ENCODE measurements at places on chromosomes 2 and 18.

DNA sequence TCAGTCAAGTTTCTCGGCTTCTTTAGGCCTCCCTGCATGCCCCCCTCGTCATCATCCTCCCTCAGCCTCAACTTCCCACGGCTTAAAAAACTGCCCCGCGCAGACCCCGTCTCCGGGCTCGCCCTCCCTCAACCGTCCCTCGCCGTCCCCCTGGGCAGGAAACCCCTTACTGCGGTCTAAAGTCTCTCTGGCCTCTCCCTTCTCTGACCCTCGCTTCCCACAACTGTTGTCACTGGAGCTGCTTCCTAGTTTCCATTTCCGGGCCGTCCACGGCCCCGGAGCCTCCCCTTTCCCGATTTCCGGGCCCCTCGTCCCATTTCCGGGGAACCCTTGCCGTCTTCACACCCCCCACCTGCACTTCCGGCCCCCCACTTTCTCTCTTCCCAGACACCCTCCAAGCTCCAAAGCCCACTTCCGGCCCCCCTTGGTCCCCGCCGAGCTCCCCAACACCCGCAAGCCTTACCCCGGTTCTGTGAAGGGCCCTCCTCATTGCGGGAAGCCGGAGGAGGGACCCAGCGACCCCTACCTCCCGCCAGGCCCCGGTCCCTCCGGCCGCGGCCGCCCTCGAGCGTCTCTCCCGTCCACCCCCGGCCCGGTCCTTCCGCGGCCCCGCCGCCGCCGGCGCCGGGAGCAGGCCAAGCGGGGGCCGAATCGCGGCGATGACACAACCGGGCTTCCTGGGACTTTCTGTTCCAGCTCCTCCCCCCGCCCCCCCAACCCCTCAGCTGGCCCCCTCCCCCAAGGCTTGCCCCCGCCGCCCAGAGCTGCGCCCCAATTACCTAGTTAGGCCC is 513 bp downstream of the TRIP12 start:
- peak; percentile 61 for DNase-seq

DNA sequence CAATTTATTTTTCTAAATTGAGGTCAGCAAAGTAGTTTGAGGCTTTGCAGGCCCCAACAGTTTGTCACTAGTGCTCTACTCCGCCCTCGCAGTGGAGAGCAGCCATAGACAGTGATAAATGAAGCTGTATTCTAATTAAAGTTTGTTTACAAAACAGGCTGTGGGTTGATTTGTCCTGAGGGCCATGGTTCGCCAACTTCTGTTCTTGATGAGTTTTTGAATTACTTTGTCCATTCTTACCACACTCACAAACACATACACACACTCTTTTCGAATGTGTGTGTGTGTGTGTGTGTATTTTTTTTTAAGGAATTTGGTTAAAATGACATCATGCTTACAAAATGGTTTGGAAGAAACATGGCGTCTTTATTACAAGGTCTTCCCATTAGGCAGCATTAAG is 68.6 kb downstream of the MTCL1 start:
- DNase-seq, result no peak

DNA sequence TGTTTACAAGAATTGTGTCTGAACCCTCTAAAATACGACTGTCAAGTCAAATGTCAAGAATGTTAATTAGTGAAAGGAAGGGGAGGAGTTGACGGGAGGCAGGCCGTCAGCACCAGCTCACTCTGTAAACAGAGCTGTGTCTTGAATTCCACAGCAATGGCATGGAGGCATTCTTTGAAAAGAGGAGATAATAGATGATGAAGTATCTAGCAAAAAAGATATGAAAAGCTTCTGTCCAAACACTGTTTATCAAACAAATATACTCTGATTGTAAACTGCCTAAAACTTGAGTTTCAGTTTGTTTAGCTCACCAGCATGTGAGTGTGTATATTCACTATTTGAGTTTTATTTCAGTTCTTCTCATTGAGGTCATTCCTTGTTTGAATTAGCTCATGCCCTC is 94.7 kb upstream of the CDC42EP3 start:
- DNase-seq, result peak; percentile 73

DNA sequence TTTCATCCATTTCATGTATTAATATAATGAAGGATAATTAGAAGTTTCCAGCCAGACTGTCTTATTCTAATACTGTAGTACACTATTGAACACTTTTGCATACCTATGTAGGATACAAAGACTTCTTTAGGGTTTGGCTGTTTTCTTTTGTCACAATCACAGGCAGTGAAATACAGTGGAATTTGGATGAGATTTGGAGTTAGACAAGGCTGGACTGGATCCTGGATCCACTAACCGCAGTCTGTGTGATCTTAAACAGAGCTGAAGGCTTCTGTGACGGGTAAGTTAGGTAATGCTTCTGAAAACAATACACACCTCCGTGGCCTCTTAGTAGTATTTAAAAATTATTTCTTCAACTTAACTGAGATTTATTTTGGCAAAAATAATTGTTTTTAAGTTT is 1128.6 kb upstream of the CDH2 start:
- no peak for DNase-seq

- DNase-seq, result no peak
Observed at GRCh38 chr18:35164133-35164532, 76.7 kb upstream of the ZNF397 start.

GRCh38 chr2:138707392-138708074 is 72.7 kb downstream of the NXPH2 start:
- peak; percentile 89 for DNase-seq

GRCh38 chr2:162242586-162243280 is 512 bp downstream of the FAP start:
- DNase-seq, result peak; percentile 93

- DNase-seq, result peak; percentile 32
Observed at GRCh38 chr2:70779491-70779890, 11.0 kb downstream of the FIGLA start.

- DNase-seq, result no peak
Observed at GRCh38 chr2:163462993-163463392, 272.8 kb downstream of the FIGN start.

- DNase-seq, result no peak
Observed at GRCh38 chr2:45605116-45605515, 6.0 kb downstream of the SRBD1 start.

GRCh38 chr2:40353231-40353630 is 98.7 kb downstream of the SLC8A1 start:
- no peak for DNase-seq

GRCh38 chr2:3450385-3451010 is 68.8 kb downstream of the ADI1 start:
- no peak for DNase-seq

GRCh38 chr2:241540771-241541561 is 17.6 kb upstream of the BOK start:
- peak; percentile 40 for DNase-seq

DNA sequence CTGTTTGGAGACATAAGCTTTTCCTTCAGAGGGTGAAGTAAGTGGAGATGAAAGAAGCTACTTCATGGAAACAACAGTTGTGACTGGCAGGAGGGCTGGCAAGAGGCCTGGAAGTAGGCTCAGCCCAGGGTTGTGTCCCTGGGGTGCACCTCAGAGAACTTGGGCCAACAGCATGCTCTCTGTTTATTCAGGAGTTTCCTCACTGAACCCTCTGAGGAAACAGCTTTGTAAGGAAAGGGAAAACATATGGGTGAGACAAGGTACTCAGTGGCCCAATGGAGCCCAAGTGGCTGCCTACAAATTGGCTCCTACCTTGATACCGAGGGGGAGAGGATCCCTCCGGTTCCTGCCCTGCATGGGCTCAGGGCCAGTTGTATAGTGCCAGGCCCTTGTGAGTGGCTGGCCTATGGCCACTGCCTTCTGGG is 115.5 kb upstream of the ITGA6 start:
- no peak for DNase-seq

- peak; percentile 19 for DNase-seq
Observed at GRCh38 chr2:169945515-169945914, 118.3 kb downstream of the UBR3 start.

- DNase-seq, result no peak
Observed at GRCh38 chr18:54612237-54612636, 21.2 kb downstream of the DYNAP start.

DNA sequence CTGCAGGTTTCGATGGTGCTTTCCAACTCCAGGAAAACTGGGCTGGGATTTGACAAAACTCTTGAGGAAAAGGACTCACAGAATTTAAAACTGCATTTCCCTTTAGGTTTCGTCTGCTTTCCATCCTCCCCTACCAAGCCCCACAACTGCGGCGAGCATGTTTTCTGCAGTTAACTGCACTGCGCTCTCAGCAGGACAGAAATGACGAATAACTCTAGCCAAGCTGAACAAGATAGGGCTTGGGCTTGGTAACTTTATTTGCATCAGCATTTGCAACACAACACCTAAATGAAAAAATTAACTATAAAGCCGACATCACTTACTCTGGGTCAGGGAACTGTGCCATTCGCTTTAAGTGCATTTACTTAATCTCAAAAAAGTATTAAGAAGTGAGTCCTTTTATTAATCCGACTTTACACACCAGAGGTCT is 669 bp upstream of the PIKFYVE start:
- peak; percentile 46 for DNase-seq

- DNase-seq, result no peak
Observed at GRCh38 chr2:55146263-55146662, 85.8 kb downstream of the CLHC1 start.

DNA sequence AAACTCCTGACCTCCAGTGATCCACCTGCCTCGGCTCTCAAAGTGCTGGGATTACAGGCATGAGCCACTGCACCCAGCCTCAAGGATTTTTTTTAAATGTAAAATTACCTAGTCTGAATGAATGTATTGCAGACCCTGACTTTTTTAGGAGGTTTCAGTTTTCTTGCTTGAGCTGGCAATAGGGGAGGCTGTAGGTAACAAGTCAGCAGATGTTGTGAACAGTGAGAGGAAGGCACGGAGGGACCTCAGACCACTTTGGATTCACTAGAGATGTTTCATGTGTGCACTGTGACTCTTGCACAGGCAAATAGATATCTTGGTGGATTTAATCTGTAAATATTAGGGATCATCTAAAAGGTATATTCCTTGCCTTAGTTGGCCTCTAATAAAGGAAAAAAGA is 6.4 kb downstream of the NDUFV2 start:
- DNase-seq, result no peak

GRCh38 chr2:15938803-15939555 is 1.4 kb upstream of the MYCN start:
- no peak for DNase-seq

GRCh38 chr2:120734930-120735651 is 577 bp upstream of the GLI2 start:
- no peak for DNase-seq

- no peak for DNase-seq
Observed at GRCh38 chr2:158796652-158797051, 1.5 kb downstream of the DAPL1 start.

- no peak for DNase-seq
Observed at GRCh38 chr18:41617647-41618046, 337.4 kb upstream of the PIK3C3 start.

DNA sequence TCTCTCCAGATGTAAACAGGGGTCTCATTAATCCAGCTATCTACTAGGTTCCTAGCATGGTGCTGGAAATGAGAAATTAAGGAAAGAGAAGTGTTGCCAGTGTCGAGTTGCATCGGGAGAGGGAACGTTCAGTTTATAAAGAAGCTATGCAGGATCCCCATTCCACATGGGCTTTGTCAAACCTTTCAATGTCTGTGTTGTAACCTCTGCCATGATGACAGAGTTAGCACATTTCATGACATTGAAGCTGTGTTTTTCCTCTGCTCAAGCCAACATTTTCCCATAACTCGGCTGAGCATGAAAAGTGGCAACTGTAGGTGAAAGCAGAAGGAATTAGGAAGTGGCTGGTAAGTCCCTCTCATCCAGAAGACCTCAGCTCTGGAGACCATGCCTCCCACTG is 133.4 kb downstream of the WDSUB1 start:
- DNase-seq, result no peak

- no peak for DNase-seq
Observed at GRCh38 chr2:27946530-27947060, 56.1 kb downstream of the BABAM2 start.

DNA sequence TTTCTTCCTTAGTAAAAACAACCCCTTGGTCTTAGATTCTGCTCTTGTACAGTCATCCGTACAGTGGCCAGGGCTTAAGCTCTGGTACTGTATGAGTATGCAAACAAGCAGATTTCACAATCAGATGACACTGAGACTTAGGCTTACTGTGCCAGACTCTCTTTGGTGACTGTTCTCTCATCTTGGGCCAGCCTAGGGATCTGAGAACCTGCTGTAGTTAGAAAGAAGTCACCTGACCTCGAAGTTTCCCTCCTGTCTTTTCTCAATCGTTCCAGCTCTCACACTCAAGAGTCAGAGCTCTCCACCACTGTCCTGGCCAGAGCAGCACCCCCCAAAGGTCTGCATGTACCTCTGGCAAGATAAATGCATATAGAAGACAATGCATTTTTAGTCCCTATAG is 63.2 kb downstream of the ZEB2 start:
- DNase-seq, result peak; percentile 86

GRCh38 chr2:165141601-165142354 is 62.1 kb downstream of the SCN3A start:
- DNase-seq, result no peak

GRCh38 chr18:14000884-14001283 is 85.5 kb upstream of the MC2R start:
- DNase-seq, result no peak

DNA sequence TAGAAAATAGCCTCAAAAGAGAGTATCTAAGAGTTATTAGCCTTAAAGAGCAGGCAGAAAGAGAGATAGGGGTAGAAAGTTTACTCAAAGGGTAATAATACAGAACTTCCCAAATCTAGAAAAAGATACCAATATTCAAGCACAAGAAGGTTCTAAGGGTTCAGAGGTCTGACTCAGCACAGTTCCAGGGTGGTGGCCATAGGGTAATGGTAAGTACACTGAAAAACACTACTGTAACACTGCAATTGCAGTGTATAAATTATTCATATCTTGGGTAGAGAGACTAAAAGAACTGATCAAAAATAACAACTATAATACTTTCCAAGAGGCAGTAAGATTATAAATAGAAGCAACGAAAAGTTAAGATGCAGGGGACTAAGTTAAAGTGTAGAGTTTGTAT is 115.2 kb downstream of the ROCK1 start:
- DNase-seq, result no peak

DNA sequence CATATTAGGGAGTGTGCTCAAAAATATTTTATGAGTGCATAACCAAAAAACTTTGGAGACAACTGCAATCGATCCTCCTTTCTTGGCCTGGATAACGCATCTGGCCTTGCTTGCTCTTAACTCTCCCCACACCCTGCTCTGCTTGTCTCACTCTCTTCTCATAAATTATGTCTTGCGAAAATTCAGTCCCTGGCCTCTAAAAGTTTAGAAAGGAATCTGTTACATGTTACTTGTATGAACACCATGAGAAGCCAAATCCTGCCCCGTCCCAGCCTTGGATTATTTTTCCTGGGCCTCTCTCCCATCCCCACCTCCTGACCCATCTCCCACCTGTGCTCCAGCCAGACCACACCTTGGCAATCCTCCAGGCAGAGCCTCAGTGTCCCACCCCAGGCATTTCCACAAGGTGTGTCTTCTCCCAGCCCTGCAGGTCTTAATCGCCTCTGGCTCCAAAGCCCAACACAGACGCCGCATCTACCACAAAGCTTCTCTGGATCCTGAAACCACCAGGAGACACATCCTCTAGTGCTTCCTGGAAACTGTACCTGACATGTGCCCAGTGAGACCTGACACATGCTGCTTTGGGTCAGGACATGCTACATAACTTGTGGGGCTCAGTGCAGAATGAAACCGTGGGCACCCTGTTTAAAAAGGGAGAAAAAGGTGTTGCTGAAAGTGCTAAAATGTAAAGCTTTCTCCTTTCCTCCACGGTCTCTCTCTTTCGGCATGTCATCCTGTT is 99.6 kb upstream of the ST3GAL5 start:
- DNase-seq, result peak; percentile 59

GRCh38 chr2:169141713-169142352 is 72.5 kb downstream of the DHRS9 start:
- DNase-seq, result peak; percentile 51

Data from fibroblast of skin of right quadriceps (primary cell).